Motor neuron (in vitro differentiated cells): ENCODE measurements at places on chromosomes 4 and X. TPM values are rescaled to one million over a fixed set of nuclear protein-coding genes. Genes with fewer than 3 reads are reported as not detected.

DNA sequence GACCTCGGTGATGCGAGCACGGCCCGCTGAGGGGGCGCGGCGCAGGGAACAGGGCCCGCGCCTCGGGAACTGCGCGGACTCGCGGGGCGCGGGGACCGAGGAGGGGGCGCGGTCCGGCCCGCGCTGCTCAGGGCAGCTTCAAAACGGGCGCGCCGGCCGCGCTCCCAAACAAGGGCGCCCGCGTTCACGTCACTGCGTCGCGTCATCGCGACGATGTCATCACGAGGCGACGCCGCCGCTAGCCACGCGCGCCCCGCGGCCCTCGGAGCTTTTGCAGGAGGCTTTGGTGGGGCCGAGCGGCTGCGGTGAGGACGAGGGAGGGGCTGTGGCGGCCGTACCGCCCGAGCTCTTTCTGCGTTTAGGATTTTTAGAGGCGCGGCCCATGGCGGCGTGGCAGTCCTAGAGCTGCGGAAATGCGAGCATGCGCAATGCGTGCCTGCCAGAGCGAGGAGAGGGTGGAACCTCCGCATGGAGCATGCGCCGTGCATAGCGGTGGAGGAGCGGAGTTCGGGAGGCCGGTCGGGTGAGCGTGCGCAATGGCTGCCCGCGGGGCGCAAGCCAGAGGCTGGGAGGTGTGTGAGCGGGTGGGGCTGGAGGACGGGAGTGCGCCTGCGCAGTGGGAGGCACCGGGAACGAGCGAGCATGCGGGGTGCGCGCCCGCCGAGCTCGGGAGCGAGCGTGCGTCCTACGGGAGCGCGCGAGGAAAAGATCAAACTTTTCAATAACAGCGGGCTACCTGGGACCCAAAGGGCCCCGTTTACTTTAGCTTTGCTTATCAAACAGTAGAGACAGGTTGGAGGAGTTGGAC, at the start of gene PPP2R3B:
Gene PPP2R3B (minus strand): TSS at position 140 of the 808 bp plus-strand sequence. CDS start 216 bp downstream, outside the sequence.
- peak; percentile 93 for ATAC-seq

GRCh38 chr4:94032754-94033153, 174.9 kb upstream of the SMARCAD1 start:
- no peak for ATAC-seq

GRCh38 chrX:48493890-48494364, 14.9 kb upstream of the PORCN start:
- peak; percentile 54 for ATAC-seq

DNA sequence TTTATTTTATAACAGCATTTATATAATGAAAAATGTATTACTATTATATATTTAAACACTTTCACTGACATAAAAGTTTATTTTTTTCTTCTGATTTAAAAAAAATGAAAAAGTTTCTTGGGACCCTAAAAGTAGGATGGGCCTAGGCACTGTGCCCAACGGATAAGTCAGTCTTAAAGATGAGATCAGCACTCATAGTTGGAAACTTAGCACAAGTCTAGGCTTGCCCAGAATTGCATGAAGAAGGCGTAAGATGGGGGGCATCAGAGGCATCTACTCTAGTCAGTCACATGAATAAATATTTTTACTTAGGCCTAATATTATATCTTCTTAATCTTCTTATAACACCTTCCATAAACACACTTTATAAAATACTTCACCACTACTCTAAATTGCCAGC, 306.7 kb upstream of the GRID2 start:
- ATAC-seq, result no peak

DNA sequence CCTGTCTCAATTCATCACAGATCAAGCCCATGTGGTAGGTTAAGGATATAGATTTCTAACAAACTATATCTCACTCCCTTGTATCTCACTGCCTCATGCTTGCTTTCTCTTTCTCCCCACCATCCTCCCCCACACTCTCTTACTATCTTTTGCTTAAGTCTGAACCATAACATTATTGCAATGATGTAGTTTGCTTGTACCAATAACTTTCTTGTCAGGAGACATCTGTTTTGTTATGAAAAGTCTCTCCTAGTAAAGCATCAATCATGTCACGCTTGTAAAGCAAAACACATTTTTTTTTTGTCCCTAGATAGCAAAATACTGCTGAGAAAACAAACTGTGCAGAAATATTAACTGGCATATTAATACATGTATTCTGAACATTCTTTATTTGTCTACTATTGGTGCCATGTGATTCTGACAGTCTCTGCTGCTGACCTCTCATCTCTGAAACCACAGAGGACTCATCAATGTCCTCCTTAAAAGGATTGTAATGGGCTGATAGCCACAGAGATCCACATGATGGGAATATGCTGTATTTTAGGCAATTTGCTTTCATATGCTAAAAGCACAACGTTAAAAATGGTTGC, 217.5 kb downstream of the VEGFC start:
- ATAC-seq, result no peak

DNA sequence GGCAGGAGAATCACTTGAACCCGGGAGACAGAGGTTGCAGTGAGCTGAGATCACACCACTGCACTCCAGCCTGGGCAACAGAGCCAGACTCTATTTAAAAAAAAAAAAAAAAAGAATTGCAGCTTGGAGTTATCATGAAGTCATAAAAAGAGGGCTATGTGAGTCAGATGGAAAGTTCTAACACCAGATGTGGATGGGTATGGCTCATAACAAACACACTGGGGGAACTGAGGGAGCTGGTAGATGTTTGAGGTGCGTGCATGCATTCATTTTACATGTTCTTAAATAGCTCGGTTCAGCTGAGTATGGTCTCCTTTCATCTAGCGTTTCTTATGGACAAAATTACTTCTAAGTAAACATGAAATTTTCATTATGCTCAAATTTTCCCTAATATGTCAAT, 11.7 kb downstream of the TRMT2B start:
- ATAC-seq, result no peak

GRCh38 chrX:129634541-129634940, 20.2 kb downstream of the APLN start:
- peak; percentile 7 for ATAC-seq

DNA sequence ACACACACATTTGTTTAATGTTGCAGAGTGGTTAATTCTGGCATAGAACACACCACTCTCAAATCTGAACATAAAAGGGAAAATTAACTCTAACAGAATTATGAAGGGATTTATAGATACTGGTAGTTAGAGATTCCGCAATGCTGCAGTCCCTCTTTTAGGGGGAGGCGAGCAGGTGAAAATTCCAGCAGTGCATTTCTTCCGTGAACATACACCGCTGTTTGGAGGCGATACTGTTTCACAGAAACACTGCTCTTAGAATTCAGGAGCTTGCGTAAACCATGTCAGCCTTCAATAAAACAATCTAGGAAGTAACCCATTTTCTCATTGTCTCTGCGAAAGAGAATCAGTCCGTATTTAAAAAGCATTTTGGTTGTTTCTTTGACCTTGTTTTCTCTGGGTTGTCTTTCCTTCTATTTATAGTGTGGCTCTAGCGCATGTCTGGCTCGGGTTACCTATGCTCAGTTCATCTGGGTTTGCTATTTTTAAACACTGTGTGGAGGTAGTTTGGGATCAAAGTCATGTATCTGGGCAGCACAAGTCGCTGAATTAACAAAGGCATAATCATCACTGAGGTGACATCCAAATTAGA, 90.4 kb downstream of the GPAT3 start:
- no peak for ATAC-seq

DNA sequence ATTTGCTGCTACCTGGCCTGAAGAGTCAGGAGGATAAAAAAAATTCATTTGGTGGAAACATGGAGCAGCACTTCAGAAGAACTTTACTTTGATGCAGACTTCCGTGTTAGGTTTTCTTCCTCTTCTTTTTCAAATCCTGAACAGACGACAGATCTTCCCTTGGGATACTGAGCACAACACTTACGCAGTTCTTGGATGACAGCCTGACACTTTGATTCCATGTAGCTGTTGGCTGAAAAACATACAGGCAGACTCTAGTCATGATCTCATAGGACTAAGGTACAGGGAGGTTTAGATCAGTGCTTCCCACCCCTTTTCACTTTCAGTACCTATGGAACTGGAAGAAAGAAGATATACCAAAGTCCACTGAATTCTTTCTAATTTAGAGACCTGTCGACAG, 9.2 kb downstream of the CMC4 start:
- ATAC-seq, result no peak

GRCh38 chr4:4472344-4472958, 69.4 kb downstream of the STX18 start:
- ATAC-seq, result no peak

GRCh38 chrX:2371026-2371711, 129.6 kb downstream of the DHRSX start:
- ATAC-seq, result peak; percentile 90

GRCh38 chr4:155878611-155879010, 12.5 kb upstream of the ASIC5 start:
- ATAC-seq, result no peak

GRCh38 chr4:101221294-101221693, 126.0 kb downstream of the PPP3CA start:
- ATAC-seq, result no peak

DNA sequence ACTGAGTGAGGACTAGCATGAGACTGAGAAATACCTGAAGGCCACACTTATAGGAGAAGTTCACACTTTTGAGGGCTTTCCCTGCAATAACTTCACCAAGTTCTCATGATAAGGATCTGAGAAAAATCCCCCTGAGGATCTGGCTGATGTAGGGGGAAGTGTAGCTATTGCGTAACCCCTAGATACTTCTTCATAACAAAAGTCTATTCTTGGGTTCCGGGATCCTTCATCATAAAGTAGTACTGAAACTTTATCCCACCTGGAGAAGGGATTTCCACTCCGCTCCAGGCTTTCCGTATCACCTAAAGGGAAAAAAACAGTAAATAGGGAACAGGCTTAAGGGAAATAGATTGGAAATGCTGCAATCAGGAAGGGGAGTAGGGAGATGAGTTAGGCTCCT, 13.3 kb downstream of the USP27X start:
- ATAC-seq, result no peak

DNA sequence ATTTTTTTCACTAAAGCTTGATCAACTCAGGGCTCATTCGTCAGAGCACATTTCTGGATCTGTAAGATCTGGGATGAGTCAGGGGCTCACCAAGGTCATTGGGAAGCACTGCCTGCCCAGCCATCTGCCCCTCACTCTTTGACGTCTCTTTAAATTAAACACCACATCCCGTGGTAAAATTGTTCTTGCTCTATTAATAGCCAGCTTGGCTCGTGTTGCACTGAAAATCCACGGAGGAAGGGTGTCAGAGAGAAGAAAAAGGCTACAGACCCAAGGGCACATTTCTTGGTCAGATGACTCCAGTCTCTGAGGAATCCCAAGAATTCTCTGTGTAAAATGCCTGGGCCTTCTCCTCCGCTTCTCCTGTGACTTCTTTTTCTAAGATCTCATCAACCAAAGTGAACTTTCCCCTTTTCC, 45.7 kb upstream of the GATB start:
- ATAC-seq, result no peak

DNA sequence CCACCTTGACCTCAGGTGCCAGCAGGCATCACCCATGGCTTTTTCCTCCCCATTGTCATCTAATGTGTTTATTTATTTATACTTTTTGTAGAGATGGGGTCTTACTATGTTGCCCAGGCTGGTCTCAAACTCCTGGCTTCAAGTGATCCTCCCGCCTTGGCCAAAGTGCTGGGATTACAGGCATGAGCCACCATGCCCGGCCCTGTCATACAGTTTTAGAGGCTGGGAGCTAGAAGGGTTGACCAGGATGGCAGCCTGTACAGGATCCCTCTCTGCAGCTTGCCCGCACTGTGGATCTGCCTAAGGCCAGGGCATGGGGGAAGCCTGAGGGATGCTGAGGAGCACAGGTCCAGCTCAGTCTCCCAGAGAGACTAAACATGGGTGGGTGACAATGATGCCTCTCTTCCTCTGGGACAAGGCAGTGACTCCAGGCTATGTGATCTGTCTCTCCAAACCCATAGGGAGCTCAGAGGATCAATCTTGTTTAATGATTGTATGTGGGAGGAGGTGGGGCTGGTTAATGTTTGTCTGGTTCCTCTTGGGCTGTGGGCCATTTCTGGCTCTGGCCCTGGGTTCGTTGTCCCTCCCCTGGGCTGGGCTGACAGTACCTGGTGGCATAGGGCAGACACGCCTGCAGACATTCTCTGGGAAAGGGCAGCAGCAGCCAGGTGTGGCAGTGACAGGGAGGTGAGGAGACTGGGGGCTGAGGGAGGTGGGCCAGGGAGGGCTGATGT, 8.3 kb upstream of the GJB1 start:
- no peak for ATAC-seq

DNA sequence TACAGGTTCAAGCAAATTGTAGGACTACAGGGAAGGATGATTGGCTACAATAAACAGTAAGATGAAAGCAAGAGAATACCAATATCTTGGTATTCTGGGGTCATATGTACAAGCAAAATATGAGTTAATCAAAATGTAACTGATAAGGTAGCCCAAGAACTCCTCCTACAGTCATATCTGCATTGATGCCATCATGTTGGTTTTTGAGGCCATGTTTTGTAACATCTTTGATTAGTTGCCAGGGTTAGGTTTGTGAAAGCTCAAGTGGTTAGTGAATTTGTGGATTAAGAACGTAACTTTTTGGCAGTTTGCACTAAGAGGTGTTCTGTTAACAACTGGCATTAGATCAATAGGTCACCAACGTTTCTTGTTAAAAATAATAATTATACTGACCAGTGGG, 59.6 kb downstream of the USP9X start:
- ATAC-seq, result no peak

- ATAC-seq, result no peak
Observed at GRCh38 chr4:174209341-174209740, 74.1 kb downstream of the FBXO8 start.

GRCh38 chrX:75156531-75156945, 455 bp upstream of the ABCB7 start:
- peak; percentile 21 for ATAC-seq

GRCh38 chr4:155972098-155972497, 18.4 kb upstream of the CTSO start:
- ATAC-seq, result no peak

GRCh38 chr4:10074767-10075105, 41.9 kb downstream of the WDR1 start:
- peak; percentile 85 for ATAC-seq

HHIP gene
- 1.7 and 2.4 TPM in 2 replicates for total RNA-seq

ARL9 gene
- total RNA-seq, result 0.22 TPM in 1 of 2 replicates, not detected in the other

CPLX1 gene
- total RNA-seq, result 8.1 and 9.6 TPM in 2 replicates

XPNPEP2 gene
- 0.06 TPM in 1 of 2 replicates, not detected in the other for total RNA-seq

USP26 gene
- 0.05 TPM in 1 of 2 replicates, not detected in the other for total RNA-seq

ERVMER34-1 gene
- 0.18 and 0.89 TPM in 2 replicates for total RNA-seq

FAT1 gene
- 63.4 and 65.8 TPM in 2 replicates for total RNA-seq

DOK7 gene
- 0.61 and 0.81 TPM in 2 replicates for total RNA-seq

TMSB15B gene
- 24.0 and 28.7 TPM in 2 replicates for total RNA-seq

CEP44 gene
- total RNA-seq, result 15.5 and 17.5 TPM in 2 replicates

GIMD1 gene
- not detected in 2 replicates for total RNA-seq

SLC10A3 gene
- 4.8 and 5.2 TPM in 2 replicates for total RNA-seq

VEGFD gene
- total RNA-seq, result 0.21 TPM in 1 of 2 replicates, not detected in the other
